ENCODE measurements at places on chromosomes 6 and 20.

- no peak for DNase-seq
These were observed 16.3 kb downstream of the GTSF1L start for GRCh38 chr20:43710370-43711044.

GRCh38 chr20:51350941-51351631 lies 191.4 kb downstream of the NFATC2 start:
- DNase-seq: no peak

DNA sequence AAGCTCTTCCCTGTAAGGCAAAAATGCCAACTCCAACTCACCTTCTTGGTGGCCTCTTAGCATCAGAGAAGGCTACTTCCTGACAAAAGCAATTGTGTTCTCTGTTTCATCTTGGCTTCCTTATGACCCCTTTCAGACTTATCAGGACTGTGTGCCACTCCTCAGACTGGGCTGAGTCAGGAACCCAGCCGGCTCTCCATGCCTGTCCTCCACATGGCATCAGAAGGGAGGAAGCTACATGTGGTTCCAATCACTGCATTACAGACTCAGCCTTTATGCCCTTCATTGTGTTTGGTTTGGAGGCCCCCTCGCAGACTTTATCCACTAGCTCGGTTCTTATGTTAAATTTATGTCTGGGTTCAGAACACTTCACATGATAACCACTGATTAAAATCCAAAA lies 142.5 kb downstream of the SLC24A3 start:
- no peak for DNase-seq

- DNase-seq: peak; percentile 70
These were observed 19.5 kb upstream of the FAM8A1 start for GRCh38 chr6:17580518-17581048.

DNA sequence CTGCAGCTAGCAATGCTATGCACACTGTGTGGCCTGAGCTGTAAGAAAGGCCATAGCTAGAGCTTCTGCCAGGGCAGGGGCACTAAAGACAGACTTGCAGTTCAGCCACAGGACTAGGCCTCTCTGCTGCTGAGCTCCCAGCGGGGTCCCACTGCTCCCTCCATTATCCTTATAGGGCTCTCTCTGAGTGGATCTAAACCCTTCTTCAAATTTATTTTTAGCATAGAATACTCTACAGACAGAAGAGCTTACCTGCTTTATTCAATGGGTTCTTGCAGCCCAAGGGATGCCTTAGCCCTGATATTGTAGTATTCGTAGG lies 100.9 kb upstream of the MLN start:
- no peak for DNase-seq

DNA sequence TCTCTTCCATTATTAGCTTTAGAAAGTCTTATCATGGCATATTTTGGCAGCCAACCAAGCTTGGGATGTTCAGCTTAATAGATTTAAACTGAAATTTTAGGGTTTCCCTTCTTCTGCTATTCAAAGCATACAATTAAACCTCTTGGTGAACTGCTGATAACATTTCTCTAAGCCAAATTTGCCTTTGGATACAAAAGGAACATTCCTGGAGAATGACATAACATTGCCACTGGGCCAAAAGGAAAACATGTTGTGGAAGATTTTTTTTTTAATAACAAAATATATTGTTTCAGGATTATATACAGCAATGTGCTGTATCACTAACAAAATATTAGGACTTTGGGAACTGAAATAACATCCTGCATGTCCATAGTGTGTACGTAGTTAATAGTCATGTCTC lies 215.1 kb upstream of the TBX18 start:
- no peak for DNase-seq

DNA sequence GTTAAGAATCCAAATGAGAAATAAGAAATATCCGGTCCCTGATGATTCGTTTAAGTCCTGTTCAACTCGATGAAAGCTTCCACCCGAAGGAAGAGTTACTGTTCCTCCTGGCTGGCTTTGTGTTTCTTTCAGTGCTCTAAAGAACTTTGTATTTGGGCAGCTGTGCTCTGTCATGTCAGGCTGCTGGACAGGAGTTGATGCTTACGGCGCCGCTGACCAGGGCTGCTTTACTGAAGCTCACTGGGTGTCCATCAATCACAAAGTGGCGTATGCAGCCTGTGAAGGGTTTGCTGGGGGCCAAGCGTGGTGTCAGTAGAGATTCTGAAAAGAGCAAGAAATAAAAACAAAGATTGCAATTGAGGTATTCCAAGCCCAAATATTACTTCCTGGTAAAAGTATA lies 21.9 kb downstream of the FAM229B start:
- DNase-seq: no peak
